ENCODE measurements at places on chromosomes 11 and 22.

GRCh38 chr11:31806186-31806927, 4.8 kb downstream of the PAX6 start:
- DNase-seq: no peak

GRCh38 chr11:3006505-3007260, 14.6 kb upstream of the NAP1L4 start:
- DNase-seq: no peak

GRCh38 chr11:108351468-108351867, 115.9 kb downstream of the C11orf65 start:
- no peak for DNase-seq

DNA sequence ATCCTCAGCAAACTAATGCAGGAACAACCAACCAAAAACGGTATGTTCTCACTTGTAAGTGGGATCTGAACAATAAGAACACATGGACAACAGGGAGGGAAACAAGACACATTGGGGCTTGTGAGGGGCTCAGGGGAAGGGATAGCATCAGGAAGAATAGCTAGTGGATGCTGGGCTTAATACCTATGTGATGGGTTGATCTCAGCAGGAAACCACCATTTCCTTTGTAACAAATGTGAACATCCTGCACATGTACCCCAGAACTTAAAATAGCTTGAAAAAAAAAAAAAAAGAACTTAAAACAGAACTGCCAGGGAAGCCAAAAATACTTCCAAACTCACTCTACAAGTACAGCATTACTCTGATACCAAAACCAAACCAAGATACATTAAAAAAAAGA, 33.8 kb downstream of the CASP4 start:
- no peak for DNase-seq

DNA sequence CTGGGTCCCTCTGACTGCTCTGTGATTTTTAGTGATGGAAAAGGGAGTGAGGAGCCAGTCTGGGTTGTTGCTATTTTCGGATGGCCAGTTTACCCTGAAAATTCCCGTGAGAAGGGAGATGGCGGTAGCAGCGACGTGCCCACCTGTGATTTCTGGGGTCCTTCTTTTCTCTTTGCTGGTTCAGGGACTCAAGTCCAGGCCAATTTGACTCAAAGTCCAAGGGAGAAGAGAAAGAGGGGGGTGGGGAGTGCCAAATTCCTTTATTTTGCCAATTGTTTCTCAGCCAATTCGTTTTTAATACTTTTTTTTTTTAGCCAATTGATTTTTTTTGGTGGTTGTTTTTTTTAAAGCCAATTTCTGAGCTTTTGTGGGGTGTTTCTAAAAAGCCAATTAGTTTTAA, 6.9 kb downstream of the IGF2 start:
- DNase-seq: no peak

GRCh38 chr11:1307163-1307870, 2.1 kb downstream of the TOLLIP start:
- no peak for DNase-seq

- DNase-seq: no peak
Observed at GRCh38 chr22:37498289-37498909, 12.2 kb upstream of the MFNG start.

GRCh38 chr11:13277768-13278608, at the start of gene BMAL1:
BMAL1 (plus strand) TSS chr11:13277790; CDS start chr11:13354309, 76,519 bp downstream.
- no peak for DNase-seq

GRCh38 chr11:118910309-118911112, 15.2 kb downstream of the BCL9L start:
- DNase-seq: no peak

DNA sequence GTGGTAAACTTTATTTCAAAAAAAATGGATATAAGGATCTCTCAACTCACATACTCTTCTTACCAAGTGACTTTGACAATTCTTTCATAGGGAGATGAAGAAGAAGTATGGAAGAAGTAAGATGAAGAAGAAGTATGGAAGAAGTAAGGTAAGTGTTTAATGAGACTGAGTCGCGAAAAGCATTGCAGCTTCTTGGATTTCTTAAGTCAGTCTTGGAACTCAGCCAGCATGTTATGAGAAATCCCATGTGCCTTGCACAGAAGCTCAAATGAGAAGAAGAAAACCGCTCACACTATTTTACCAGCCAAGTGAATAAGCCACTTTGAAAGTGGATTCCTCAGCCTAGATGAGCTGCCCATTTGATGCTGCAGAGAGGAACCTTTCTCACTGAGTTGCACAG, 332.0 kb upstream of the CCDC179 start:
- no peak for DNase-seq

DNA sequence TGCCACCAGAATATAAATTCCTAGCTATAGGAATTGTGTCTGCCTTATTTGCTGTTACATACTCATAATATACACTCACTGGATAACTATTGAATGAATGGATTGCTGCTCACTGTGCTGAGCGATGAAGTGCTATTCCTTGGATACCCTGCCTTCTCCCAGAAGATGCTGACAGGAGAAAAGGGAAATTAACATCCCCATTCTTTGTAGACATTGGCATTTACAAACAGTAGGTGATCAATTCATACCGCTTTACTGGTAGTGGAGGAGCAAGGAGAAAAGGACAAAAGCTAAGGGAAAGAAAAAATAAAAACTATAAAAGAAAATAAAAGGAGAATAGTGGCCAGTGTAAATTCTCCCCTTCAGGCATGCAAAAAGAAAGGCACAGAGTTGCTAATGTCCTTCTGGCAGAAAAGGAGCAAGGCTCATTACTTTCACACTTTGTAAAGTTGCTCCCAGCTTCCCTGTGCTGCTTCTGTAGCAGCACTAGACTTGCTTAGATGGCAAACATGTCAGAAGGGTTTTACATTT, 183.0 kb downstream of the LUZP2 start:
- DNase-seq: no peak

GRCh38 chr22:44999687-45000086, 10.1 kb downstream of the PHF21B start:
- DNase-seq: no peak

DNA sequence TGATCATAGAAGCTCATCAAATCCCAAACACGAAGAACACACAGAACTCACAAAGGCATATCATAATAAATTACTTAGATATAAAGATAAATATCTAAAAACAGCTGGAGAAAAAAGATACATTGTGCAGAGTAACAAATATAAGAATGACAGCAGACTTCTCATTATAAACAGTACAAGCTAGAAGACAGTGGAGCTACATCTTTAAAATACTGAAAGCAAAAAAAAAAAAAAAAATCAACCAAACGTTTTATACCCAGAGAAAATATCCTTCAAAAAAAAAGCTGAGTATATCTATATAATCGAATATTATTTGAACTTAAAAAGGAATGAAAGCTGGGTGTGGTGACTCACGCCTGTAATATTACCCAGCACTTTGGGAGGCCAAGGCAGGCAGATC, 90.0 kb downstream of the SBF2 start:
- DNase-seq: no peak

Measured in NCI-H1436 treated with DMSO at 0.1 percent for 48 hours (cell line).